Endothelial cell (in vitro differentiated cells): ENCODE measurements at places on chromosomes 11 and 22.

- DNase-seq = no peak
Observed at GRCh38 chr11:86052693-86053641, 15.9 kb downstream of the PICALM start.

GRCh38 chr11:33736148-33736812 is at the start of gene CD59:
CD59 (minus strand) TSS chr11:33736423; CDS start chr11:33722445, 13,978 bp downstream.
- DNase-seq = peak; percentile 96

- no peak for DNase-seq
Observed at GRCh38 chr11:125807909-125808308, 20.0 kb downstream of the PATE3 start.

DNA sequence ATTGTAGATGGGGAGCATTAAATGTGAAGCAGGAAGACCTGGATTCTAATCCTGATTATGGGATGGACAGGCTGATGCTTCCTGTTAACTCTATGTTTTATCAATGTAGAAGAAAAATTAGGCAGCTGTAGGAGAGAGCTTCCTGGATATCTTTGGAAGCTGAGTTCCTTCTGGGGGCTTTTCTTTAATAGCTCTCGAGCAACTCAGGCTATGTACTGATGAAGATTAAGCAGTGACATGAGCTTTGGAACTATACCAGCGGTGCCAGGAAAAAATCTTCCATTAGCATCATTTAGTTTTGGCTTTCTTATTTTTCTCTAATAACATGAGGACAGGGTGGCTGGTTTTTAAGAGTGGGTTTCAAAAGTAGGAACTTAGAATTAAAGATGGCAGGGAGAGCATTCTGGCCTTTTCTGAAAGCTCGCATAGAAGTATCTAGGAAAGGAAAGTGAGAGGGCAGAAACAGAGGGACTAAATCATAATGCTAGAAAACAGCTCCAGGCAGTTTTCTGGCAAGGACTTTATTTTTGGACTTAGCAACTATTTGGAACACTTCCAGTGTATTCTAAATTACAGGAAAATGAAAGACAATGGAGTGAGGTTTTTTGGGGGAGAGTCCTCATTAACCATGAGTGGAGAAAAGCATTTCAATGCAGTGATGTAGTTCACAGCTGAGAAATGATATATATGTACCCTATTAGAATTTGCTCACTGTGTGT is 69.2 kb upstream of the RRM1 start:
- no peak for DNase-seq

- DNase-seq = peak; percentile 1
Observed at GRCh38 chr11:2769409-2770095, 69.8 kb upstream of the KCNQ1OT1 start.

GRCh38 chr22:19631899-19632667 is 82.2 kb upstream of the SEPTIN5 start:
- peak; percentile 63 for DNase-seq

GRCh38 chr22:27972732-27973698 is 54.0 kb upstream of the PITPNB start:
- no peak for DNase-seq

DNA sequence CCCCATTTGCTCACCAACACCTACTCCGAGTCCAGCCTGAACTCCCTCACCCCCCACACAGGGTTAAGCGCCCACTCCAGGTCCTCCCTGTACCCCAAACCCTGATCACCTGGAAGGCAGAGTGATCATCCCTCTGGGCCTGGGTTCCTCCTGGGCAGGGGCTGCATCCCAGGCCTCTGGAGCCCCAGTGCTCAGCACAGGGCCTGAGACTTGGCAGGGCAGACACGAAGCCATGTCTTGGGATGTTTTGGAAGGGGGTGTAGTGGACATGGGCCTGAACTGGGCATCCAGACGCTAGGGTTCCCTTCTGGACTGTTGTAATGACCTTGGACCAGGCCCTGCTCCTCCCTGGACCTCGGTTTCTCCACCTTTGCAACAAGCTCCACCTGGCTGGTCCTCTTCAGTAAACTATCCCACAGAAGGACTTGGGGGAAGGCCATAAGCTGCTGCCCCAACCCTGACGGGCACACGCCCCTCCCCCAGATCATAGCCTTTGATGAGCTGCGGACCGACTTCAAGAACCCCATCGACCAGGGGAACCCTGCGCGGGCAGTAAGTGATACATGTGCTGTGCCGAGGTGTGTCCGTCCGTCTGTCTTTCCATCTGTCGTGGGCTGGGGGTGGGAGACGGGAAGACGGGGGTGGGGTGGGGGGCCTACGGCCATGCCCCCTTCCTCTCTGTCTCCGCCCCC is 3.9 kb downstream of the CNIH2 start:
- DNase-seq = no peak

- DNase-seq = peak; percentile 83
Observed at GRCh38 chr11:61947486-61948210, 2.5 kb upstream of the BEST1 start.

GRCh38 chr11:7514099-7514591 is 346 bp downstream of the PPFIBP2 start:
- peak; percentile 9 for DNase-seq

DNA sequence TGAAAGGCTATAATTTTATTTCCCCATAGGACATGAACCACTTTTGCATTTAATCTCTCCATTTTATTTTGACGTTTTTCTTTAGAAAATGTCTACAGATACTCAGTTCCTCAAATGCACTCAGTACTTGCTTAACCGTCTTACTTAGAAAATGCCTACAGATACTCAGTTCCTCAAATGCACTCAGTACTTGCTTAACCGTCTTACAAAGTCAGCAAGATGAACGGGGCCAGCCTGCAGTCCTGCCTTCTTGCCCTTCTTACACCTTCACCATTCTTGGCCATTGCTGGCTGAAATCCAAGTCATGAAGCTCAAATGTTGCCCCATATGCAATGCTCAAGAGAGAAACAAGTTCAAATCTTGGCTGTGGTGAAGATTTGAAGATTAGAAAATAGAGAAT is 34.1 kb downstream of the CSNK2A3 start:
- no peak for DNase-seq

GRCh38 chr11:1998290-1998689 is 648 bp upstream of the H19 start:
- no peak for DNase-seq

- DNase-seq = no peak
Observed at GRCh38 chr22:27477171-27477570, 324.4 kb downstream of the MN1 start.

DNA sequence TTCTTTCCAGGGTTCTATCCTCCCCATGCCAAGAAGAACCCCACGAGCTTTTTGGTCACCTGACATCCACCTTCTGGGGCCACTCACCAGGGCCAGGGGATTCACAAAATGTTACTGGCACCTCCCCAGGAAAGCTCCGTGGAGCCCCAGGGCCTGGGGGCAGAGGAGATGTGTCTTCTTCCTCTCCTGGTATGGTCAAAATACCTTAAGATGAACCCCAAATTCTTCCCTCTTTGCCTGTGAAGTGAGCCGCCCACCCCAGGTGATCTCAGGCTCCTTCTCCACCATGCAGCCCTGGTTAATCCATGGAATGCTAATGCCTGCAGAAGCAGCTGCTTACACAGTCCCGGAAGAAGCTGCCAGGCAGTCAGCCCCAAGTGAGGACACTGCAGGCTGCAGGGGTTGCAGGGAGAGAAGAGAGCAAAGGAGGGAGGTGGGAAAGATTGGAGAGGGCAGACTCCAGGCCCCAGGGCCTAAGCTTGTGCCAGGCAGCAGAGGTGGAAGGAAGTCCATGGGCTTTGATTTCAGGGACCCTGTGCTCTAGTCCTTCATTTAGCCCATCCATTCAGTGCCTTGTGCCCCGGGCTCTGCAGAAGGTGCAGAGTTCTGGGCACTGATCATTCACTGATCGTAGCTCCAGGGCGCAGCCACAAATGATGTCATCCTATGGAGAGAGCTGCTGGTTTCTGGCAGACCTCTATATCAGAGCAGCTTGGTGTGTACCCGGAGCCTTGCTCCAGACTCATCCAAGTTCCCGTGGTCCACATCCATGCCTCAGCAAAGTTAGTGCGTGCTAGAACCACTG is 127.9 kb upstream of the NECTIN1 start:
- DNase-seq = no peak

DNA sequence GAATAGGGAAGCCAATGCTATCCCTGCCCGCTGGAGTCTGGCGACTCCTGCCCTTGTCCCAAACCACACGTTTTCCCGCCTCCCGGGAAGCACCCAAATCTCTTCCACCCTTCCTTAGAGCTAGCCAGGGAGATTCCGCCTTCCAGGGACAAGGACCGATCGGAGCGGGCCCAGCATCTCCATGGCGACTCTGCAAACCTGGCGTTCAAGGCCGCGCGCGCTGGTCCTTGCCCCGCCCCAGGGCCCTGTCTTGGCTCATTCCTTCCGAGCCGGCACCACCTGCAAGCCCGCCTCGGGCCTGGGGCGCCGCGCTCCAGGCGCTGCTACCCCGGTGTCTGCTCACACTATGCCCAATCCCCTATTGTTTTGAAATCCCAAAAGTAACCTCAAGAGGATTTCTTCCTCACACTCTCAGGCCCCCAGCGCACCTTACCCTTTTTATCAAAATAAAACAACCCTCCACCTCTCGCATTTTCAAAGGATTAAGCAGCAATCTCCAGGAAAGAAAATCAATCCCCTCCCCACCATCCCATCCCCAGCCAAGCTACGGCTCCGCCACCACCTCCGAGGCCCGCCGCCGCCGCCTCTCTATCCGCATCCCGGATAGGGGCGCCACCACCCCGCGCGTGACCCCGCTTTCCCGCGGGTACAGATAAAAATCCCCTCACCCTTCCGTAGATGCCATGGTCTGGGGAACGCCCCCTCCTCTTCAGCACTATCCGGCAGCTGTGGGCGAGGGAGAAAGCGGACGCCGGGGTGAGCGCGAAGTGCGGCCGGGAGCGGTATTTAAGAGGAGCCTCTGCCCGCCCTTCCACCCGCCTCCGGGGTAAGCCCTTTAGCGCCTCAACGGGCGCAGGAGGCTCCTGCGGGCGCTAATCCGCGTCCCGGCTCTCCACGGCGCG is 825 bp downstream of the SLC1A2 start:
- DNase-seq = peak; percentile 33

DNA sequence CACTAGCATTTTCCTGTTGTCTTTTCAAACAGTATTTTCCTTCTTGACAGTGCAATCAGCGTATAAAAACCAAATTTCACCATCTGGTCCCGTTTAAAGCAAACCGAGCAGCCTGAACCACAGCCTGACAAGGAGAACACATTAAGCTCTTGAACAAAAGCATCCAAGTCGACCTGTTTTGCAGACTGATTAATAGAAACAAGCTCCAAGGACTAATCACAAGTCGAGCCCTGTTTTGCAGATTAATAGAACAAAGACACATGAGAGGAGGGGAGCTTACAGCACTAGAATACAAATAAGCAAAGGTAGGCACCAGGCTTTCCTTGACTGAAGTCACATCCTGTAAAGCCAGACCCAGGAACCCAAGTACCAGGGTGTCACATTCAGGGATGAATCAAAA is 104.8 kb downstream of the MPPED2 start:
- DNase-seq = no peak

GRCh38 chr22:40044870-40045834 is 50.4 kb downstream of the FAM83F start:
- peak; percentile 75 for DNase-seq

DNA sequence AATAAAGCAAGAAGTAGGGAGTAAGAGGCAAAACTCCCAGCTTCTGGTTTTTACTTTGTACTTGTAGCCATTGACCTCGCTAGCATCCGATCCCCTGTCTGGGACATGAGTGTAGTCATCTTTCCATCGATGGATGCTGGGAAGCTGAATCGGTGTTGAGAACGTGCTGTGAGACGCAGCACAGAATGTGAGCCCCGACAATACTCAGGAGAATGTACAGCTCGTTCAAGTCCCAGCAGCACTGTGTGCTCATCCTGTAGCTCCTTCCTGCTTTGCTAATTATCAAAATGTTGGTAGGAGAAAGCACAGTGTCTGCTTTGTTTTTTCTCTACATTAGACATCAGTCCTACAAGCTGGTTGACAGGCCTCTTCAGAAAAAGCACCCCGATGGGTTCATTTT is 56.6 kb downstream of the JAM3 start:
- DNase-seq = no peak

DNA sequence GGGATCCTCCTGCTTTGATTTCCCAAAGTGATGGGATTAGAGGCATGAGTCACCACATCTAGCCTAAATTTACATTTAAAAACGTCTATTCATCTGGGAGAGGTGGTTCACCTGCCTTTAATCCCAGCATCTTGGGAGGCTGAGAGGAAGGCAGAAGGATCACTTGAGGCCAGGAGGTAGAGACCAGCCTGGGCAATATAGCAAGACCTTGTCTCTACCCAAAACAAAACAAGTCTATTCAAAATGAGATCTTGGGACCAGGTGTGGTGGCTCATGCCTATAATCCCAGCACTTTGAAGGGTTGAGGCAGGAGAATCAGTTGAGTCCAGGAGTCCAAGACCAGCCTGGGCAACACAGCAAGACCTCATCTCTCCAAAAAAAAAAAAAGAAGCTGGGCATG is 4.9 kb upstream of the UBASH3B start:
- no peak for DNase-seq

GRCh38 chr11:70928854-70929598 is 323.4 kb downstream of the SHANK2 start:
- DNase-seq = no peak

GRCh38 chr11:16840951-16841350 is 102.5 kb downstream of the C11orf58 start:
- no peak for DNase-seq

DNA sequence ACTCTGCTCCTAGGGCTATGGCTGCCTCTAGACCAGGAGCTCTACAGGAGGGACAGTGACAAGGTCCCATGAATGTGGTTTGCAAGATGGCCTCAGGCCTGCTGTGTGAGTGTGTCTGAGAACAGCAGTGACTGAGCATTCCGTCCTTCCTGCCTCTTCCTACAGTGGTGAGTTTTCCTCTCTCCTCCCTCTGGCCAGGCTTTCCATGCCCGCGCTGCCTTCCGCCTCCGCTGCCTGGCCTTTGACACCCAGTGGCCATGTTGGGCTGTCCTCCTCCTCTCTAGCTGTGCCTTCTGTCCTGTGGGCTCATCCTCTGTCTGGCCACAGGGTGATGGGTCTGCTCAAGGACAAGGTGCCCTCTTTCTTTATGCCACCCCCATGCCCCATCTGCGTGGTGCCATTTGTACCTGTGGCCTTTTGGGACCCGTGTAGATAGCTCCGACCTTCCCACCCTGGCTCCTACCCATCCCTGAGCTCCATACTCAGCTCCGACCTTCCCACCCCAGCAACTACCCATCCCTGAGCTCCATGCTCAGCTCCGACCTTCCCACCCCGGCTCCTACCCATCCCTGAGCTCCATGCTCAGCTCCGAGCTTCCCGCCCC is 970.4 kb downstream of the BRD1 start:
- DNase-seq = no peak

GRCh38 chr11:114774599-114775361 is 96.5 kb downstream of the NXPE2 start:
- peak; percentile 82 for DNase-seq

- DNase-seq = no peak
Observed at GRCh38 chr22:17260298-17260697, 41.1 kb upstream of the ADA2 start.

DNA sequence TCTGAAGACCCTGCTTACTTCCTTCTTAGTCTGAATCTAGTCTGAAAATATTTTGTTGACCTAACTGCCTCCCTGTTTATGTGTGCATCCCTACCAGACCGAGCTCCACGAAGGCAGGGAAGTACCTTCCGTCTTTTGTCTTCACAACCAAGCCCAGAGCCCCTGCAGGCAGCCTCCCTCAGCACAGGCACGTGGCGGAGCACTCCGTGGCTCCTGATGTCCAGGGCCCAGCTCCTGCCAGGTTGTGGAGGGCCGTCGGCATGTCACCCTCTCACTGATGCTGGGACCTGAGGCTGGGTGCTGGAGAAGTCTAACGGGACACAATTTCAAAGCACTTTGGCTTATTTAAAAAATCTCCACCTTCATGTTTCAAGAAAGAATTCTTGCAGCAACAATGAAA is 59.4 kb upstream of the CLTCL1 start:
- no peak for DNase-seq
